ENCODE measurements at places on chromosomes 12 and 14.

- DNase-seq, result no peak
Measured at GRCh38 chr14:95644981-95645380, 41.2 kb upstream of the TCL1B start.

DNA sequence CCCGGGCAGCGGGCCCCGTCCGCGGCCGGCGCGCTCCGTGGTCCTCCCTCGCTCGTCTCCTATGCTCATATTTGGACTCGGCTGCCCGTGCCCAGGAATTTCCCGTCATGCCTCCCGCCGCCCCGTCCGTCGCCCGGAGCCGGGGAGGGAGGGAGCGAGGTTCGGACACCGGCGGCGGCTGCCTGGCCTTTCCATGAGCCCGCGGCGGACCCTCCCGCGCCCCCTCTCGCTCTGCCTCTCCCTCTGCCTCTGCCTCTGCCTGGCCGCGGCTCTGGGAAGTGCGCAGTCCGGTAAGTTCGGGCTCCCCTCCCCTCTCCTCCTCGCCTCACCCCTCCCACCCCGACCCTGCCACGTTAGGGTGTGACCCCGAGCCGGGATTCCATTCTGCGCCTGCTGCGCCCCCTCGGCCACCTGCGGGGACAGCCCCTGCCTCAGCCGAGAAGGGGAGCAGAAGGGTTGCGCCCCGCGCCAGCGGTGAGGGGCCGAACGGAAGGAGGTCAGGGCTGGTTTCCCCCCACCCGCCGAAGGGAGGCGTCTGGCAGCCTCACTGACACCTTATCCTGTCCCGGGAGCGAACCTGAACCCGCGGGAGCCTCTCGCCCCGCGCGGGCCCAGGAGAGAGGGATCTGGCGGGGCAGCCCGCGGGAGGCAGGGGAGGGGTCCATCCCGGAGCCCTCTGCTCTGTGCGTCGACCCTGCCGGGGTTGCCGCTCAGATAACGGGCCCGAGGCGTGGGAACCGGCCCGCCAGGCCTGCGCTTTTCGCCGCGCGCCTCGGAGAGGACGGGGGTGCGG, at the start of gene MSRB3:
TSS of gene MSRB3 (plus strand) at position 108 of the 793 bp plus-strand sequence. CDS start 29,897 bp downstream, outside the sequence.
- DNase-seq, result peak; percentile 1

- no peak for DNase-seq
Measured at GRCh38 chr14:93113678-93114067, 2.1 kb downstream of the ITPK1 start.

GRCh38 chr14:100224229-100224866, 14.6 kb upstream of the YY1 start:
- no peak for DNase-seq

DNA sequence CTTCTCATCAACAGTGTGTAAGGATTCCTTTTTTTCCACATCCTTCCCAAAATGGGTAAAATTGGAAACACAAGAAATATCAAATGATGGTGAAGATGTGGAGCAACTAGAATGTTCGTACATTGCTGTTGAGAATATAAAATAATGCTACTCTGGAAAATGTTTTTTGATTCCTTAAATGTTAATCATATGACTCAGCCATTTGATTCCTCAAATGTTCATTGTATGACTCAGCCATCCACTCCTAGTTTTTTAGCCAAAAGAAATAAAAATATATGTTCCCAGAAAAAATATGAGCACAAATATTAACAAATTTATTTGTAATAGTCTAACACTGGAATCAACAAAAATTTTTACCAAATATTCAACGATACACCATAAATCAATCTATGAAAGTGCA, 1108.6 kb downstream of the LRFN5 start:
- no peak for DNase-seq
